ENCODE measurements at places on chromosomes 2 and 18. TPM values are rescaled to one million over a fixed set of nuclear protein-coding genes. Genes with fewer than 3 reads are reported as not detected.

Gene ACTG2
- total RNA-seq, result not detected

Gene ASXL2
- 5.0 TPM for total RNA-seq

Gene DPP4
- total RNA-seq, result 212 TPM

Gene VIT
- total RNA-seq, result under 0.01 TPM

Gene IL1F10
- not detected for total RNA-seq
